Neural progenitor cell (in vitro differentiated cells): ENCODE measurements at places on chromosomes 3 and 15. TPM values are rescaled to one million over a fixed set of nuclear protein-coding genes. Genes with fewer than 3 reads are reported as not detected.

DNA sequence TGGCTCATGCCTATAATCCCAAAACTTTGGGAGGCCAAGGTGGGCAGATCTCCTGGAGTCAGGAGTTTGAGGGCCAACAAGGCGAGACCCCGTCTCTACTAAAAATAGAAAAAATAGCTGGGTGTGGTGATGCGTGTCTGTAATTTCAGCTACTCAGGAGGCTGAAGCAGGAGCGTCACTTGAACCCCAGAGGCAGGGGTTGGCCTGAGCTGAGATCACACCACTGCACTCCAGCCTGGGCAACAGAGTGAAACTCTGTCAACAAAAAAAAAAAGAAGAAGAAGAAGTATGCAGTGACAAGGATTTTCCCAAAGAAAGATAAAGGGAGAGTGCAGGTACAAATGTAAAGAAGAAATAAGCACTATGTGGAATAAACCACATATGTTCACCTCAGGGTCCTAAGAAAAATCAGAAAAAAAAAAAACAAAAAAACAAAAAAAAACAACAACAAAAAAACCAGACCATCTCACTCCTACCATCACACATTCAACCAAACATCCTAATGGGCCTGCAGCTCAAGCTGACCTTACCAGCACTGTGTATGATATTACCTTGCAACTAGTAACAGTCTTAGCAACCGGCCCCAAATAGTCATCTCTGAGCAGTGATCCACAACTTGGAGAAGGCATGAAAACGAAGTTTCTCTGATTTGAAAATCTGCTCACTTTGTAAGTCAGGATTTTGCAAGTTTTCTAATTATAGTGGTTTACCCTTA is 296.7 kb upstream of the PROK2 start:
- no peak overlapping the region for H3K4me3 ChIP-seq
- no peak overlapping the region for H3K27ac ChIP-seq

- H3K27me3 ChIP-seq = no peaks in the 10 kb centered on the region
- H3K27ac ChIP-seq = no peak overlapping the region
- H3K4me1 ChIP-seq = no peaks in the 10 kb centered on the region
These were observed 319.2 kb downstream of the SLC9A9 start for GRCh38 chr3:143529018-143529478.

GRCh38 chr3:8987645-8988383 is 24.5 kb upstream of the RAD18 start:
- H3K4me3 ChIP-seq = peak overlapping the region; percentile 31
- peak; percentile 83 for DNase-seq
- no peaks in the 10 kb centered on the region for H3K36me3 ChIP-seq
- no peaks in the 10 kb centered on the region for H3K27me3 ChIP-seq
- H3K4me1 ChIP-seq = no peaks in the 10 kb centered on the region
- H3K27ac ChIP-seq = no peak overlapping the region

DNA sequence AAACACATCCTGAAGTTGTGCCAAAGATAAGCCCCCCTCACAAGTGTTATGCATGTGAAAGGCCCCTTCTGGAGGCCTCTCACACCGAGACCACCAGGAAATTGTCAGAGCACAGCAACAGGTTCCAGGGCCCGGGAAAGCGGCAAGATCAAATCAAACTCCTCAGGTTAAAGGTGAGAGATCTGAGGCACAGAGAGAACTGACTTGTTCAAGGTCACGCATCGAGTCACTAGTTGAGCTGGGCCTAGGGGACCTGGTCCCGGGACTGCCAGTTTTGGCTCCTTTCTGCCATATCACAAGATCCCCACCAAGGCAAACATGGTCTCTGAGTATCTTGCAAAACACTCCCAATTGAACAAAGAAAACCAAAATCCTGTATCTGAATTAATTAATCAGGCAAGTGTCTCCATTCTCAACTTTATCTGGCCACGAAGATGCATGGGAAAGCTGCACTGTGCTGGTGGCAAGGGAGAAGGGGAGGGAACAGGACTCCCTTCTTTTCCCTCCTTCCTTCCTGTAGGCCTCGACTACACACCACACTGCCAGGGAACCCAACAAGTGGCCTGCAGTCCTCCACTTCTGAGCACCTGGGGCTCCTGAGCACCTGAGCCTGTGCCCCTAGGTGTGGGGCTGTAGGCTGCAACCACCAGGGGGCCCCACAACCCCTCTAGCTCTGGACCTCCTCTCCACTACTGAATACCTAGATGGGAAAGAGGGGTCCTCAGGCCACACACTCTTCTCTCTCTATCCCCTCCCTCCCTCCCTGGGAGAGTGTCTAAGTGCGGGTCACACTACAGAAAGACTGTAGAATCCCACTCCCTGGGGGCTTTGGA is 37.3 kb downstream of the ANP32A start:
- H3K27me3 ChIP-seq = no peaks in the 10 kb centered on the region
- DNase-seq = peak; percentile 53
- no peak overlapping the region for H3K4me3 ChIP-seq
- peaks cover 6% of the 10 kb centered on the region for H3K36me3 ChIP-seq

The OR5K2 gene
- not detected in 2 replicates for total RNA-seq

The ALG1L2 gene
- 0.59 TPM in 1 of 2 replicates, not detected in the other for total RNA-seq
